ENCODE measurements at places on chromosomes 11 and 22.

GRCh38 chr11:76456571-76456970 is 11.8 kb downstream of the EMSY start:
- no peak for DNase-seq

- no peak for DNase-seq
Observed at GRCh38 chr22:22144858-22145257, 99.7 kb upstream of the VPREB1 start.

DNA sequence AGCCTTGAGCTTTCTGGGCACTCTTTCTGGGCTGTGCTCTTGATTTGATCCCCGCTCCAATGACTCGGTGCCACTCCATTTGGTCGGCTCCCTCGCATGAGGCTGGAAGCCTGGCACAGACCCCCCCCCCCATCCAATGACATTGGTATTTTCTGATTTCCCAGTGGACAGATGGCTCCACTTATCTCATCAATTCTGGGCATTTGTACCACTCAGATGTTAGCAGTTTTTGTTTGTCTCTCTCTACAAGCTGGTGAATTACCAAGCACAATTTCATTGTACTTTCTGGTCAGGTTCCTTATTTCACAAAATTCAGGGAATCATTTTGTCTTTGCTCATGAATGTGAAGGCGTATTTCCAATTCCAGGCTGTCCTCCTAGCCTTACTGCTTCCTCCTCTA is 9.1 kb downstream of the DNAL4 start:
- DNase-seq, result no peak

DNA sequence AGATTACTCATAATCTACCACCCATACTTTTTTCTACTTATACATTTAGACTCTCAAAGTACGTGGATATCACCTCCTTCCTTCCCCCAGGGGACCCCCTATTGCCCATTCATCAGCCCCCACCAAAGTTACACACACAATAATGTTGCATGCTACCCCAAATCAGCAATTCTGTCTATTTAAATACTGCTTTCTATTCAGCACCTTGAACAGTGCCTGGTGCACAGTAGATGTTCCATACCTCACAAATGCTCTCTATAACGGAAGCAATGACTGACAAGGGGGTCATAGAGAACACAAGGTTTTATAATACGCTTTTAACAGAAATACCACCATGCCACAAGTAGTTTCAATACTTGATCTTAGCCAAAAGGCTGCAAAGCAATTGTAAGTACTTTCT is 370.7 kb downstream of the MIAT start:
- no peak for DNase-seq

- no peak for DNase-seq
Observed at GRCh38 chr11:7965386-7965785, at the start of gene NLRP10. TSS of gene NLRP10 (minus strand) at chr11:7965447. CDS start at chr11:7963495, 1,952 bp downstream.

DNA sequence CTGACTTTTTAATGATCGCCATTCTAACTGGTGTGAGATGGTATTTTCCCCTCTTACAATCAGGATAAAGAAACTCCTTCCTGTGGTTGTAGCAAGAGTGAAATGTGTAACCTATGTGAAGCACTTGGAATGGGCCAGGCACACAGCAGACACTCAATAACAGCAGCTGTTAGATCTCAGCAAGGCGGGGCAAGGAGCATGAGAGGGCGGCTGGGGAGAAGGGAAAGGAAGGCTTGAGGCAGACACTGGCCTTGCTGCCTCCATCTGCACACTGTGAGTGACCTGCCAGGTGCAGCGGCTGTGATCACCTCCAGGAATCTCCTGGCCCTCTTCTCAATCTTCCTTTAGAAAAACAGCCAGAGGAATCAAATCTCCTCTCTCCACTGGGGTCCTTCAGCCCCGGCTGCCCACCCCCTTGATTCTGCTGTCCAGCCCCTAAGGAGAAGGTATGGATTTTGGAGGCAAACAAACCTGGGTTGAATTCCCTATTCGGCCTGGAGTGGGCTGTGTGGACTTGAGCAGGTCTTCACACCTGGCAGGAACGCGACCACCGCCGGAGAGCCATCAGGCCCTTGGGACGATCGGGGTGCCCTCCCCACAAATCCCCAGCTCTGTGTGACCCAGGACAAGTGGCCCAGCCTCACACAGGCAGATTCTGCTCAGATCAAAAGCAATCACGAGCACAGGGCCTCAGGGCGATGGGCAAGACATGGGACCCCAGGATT is 49.0 kb downstream of the RPUSD4 start:
- no peak for DNase-seq

- no peak for DNase-seq
Observed at GRCh38 chr11:123302751-123303195, 107.7 kb upstream of the CLMP start.

DNA sequence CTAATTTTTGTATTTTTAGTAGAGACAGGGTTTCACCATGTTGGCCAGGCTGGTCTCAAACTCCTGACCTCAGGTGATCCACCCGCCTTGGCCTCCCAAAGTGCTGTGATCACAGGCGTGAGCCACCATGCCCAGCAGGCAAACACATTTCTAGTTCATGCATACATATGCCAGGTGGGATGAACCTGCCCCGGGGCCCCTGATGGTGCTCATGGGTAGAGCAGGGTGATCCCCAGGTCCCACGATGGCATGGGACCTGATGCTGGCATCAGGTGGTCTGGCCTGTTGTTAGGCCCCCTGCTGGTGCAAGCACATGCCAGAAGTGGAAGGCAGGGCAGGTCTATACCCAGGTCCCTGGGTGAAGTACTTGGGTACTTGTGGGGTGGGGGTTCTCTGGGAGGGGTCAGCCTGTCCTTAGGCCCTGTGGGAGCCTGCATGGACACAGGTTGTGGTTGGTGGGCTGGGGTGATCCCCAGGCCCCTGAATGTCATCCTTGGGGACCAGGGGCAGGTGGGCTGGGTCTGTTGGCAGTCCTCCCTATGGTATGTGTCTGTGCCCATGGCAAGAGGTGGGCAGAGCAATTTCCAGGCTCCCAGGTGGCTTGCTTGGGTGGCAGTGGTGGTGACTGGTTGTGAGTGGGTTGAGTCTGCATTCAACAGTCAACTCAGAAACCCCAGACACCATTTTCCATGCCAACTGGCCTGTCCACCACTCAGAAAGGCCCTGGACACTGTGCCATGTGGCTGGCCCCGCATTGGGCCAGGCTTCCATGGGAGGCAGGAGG is 9.6 kb upstream of the RGL4 start:
- DNase-seq, result no peak

GRCh38 chr11:35247428-35247827 is 108.5 kb downstream of the CD44 start:
- no peak for DNase-seq

DNA sequence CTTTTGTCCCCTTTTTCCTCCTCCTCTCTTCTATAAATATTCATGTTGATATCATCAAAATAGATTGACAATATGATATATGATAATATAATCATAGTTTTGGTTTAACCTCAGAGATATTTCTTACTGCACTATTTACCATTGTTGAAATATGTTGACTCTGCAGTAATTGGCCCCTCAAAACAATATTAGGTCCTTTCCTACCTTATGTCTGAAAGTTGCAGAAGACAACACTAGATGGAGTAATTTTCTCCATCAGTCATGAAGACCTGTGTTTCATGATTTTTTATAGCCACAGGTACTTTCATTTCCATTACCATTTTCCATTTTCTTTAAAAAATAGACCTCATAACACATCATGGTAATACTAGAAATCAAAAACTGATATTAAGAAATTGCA is 284.4 kb downstream of the LUZP2 start:
- DNase-seq, result no peak

- peak; percentile 71 for DNase-seq
Observed at GRCh38 chr11:77191823-77192495, 63.9 kb downstream of the MYO7A start.

DNA sequence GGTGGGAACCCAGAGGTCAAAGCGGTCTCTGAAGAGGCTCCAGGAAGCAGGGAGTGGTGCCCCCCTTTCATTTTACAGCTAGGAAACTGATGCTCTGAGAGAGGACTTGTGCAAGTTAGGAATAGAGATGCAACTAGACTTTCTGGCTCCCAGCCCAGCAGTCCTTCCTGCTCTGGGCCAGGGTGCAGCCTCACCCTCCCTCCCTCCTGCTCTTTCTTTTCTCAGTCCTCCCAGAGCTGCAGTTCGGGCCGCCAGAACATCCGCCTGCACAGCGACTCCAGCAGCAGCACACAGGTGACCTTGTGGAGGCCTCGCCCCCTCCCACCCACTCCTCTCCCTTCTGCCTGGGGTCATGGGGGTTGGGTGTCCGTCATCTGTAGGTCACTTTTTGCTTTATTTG is 51.5 kb downstream of the LHFPL7 start:
- DNase-seq, result peak; percentile 63

DNA sequence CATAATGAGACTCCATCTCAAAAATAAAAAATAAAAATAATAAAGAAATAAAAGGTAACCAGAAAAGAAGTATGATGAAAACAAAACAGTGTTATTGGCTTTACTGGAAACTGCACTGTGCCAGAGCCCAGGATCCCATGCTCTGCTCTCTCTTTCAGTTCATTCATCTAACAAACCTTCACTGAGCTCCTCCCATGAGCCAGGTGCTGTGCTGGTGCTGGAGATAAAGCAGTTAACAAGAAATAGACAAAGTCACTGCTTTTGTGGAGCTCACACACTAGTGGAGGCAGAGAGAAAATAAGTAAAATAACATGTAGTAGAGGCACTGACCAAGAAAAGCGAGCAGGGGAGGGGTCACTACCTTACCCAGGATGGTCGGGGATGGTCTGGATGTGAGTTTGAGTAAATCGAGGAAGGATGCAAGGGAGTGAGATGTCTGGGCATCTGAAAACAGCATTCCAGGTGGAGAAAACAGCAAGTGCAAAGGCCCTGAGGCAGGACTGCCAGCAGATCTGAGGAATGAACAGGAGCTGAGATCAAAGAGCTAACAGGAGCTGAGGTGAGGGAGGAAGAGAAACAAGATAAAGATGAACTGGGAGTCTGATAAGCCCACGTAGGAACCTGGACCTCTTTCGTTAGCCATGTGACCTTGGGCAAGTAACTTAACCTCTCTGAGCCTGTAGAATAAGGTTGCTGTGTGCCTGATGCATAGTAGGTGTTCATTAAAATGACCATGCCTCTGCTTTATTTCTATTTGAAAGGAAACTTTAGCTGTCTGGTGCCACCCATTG is 31.3 kb upstream of the CD82 start:
- no peak for DNase-seq

DNA sequence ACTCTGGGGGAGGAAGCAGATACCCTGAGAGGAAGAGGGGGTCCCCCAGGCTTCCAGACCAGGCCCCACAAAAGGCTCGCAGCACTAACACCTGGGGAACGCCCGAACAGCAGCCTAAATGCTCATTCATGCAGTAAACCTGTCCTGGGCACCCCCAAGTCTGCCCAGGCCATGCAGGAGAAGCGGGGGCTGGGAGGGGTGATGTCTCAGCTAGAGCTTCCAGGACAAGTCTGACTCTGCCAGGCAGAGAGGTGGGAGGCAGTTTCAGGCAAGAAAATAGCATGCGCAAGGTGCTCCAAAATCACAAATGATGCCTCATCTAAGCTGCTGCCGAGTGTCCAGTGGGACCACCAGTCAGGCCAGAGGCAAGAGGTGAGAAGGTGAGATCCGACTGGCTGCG is 14.6 kb downstream of the CABP7 start:
- no peak for DNase-seq

- DNase-seq, result no peak
Observed at GRCh38 chr11:128299132-128299726, 288.1 kb downstream of the ETS1 start.

GRCh38 chr22:30375312-30375849 is 11.8 kb downstream of the RNF215 start:
- DNase-seq, result no peak

DNA sequence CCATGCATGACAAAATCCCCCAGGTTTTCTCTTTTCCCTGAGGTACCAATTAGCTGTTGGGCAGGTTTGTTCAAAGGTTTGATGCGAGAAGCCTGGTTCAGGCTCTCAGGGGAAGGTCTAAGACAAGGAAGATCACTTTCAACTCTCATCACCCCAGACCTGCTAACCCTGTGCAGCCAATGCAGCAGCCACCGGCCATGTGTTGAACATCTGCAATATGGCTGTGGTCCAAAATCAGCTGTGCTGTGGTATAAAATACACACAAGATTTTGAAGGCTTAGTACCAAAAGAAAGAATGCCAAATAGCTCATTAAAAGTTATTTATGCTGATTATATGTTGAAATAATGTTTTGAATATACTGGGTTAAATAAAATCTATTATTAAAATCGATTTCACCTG is 58.5 kb downstream of the SMCO4 start:
- no peak for DNase-seq

- peak; percentile 27 for DNase-seq
Observed at GRCh38 chr22:50696799-50697561, 24.4 kb downstream of the SHANK3 start.

DNA sequence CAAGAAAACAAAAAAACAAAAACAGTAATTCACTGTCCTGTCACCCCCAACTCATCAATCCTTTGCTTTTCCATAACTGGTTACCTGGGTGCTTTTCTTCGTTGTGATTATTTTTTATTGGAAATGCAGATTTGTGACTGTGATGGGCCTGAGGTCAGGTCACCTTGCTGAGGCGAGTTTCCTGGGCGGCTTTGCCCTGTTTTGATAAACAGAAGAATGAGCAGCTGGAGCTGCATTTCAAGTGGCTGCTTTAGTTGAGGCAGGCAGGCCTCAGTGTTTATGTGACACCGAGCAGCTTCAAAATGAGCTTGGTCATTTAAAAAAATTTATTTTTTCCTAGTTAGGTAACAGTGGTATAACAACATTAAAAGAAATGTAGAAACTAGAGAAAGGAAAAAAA is 22.2 kb downstream of the PTPRJ start:
- no peak for DNase-seq

DNA sequence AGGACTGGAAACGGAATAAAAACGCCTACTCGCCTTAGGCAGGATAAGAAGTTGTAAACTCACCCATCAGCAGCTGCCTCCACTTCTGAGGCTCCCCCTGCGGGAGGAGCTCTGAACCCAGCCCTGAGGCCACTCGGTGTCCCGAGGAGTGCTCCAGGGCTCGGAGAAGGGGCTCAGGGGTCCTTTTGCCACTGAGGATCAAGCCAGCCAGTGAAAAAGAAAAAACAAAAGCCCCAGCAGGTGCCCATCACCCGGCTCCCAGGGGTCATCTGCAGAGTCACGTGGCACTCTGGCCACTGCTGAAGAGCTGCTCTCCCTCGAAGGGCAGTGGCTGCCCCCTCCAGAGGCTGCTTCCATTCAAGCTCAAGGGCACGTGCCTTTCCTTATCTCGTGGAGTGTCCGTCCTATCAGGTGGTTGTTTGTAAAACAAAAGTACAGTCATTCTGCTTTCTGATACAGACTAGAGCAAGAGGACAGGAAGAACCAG is 29.0 kb downstream of the NUP50 start:
- no peak for DNase-seq

DNA sequence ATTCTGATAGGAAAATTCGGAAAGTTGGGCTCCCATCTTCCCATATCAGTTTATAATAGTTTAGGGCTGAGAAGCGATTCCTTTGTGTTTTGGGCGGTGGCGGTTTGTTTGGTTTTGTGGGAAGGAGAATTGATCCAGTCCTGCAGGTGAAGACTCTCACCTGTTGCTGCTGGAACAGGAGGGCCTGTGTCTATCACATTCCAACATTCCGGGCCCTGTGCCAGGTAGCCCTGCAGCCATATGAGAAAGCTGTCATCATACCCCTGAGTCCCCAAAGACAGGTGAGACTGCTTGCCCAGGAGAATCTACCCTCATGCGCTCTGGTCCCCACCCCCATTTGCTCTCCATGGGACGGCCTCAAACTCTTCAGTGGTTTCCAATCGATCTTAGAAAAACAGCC is 62.1 kb downstream of the TRAF6 start:
- DNase-seq, result peak; percentile 7

GRCh38 chr11:73962101-73962705 is 11.4 kb downstream of the DNAJB13 start:
- DNase-seq, result no peak

All from COR-L47 (cell line).